ENCODE measurements at places on chromosomes 3 and 15. TPM values are rescaled to one million over a fixed set of nuclear protein-coding genes. Genes with fewer than 3 reads are reported as not detected.

Gene ITIH1
- not detected for total RNA-seq

DNA sequence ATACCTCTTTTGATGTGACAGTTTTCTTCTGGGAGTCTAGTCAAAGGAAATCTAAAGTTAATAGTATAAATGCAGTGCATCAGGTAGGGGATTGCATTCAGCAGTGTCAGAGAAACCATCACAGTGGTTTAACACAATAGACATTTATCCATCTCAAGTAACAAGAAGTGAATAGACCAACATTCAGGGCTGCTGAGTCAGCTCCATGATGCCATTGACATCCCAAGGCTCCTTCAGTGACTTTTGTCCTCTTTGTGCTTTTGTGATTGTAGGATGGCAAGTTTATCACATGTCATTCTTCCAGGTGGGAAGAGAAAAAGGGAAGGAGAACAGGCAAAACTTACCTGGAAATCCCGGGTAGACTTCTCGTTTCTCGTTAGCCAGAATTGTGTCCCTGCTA, 158.3 kb downstream of the TMEM108 start:
- DNase-seq: no peak

DNA sequence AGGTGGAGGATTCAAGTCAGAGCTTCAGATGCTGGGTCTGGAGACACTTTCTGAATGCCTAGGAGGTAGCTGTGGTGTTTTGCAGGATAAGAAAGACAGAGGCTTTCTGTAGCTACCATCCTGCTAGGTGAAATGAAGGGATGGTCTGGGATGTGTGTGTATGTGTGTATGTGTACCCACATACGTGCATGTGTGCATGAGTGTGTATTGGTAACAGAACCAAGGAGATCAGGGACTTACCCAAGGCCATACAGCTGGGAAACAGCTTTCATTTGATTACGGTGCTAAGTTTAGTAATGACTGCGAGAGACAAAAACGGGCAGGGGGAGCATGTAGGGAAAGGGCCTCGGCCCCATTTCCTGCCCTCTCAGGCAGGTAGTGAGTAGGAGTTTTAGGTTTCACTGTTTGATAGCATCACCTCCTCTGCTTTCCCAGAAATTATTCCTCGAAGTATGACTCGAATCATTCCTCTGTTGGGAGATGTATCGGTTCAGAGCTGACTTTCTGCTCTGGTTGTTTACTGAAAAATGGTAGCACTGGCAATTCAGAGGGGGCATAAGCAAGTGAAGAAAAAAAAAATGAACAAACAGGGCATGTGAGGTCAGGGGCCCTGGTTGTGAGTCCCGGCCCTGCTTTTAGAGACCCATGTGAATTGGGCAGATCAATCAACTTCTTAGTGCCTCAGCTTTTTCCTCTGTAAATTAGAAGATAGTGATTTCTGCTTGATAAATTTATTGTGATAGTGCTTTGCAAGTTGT, 130.7 kb downstream of the LPP start:
- DNase-seq: peak; percentile 26

DNA sequence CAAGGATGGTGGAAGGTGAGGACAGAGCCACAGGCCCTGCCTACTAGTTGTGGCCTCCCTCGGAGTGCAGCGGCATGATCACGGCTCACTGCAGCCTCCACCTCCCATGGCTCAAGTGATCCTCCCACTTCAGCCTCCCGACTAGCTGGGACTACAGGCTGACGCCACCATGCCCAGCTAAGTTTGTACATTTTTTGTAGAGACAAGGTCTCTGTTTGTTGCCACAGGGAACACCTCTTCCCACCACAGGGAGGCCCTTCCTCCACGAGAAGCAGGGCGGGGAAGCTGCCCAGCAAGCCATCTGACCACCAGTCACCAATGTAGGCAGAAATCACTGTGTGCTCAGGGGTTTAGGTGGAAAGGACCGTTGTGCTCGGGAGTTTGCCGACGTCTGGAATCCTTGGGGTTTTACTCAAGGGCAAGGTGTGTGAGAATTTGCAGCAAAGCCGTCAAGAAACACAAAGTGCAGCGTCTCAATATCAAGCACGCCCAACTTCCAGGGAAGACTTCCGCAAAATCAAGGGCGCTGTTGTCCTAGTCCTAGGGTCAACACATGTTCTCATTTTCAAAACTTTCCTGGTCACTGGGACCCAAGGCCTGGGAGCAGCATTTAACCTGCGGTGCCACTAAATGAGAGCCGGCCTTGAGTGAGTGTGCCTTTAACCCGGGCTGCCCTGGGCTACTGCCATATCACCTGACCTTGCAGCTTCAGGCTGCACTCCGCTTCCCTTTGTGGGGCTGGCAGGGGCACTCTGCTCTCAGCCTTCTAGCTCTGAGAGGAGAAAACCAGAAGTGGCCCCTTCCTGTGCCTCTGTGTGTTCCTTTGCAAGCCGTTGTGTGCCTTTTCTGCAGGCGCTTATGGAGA, 65.7 kb downstream of the SLC12A8 start:
- no peak for DNase-seq

DNA sequence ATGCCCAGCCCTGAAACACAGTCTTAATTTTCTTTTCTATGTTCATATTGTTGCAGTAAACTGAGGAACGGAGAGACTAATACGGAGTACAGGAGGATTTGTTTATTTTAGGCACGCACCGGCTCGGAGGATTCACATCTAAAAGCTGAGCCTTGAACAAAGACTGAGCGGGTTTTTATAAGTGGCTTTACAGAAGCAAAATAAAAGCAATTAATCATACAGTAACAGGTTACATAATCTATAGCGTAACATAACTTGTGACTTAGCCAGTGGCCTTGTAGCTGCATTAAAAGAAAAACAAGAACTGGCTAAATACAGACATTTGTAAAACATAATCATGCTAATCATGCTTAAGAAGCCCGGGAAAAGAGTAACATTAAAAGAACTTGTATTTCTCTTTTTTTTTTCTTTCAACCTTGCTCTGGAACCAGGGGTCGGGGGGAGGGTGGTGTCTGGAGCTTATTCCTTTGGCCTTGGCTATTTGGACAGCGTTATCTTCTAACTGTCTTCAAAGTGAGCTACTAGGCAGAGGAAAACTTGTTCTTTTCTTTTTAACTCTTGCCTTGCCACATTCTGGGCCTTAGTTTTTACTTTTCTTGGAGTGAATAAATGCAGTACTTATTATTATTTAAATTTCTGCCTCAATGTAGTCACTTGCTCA, 17.5 kb downstream of the NUSAP1 start:
- no peak for DNase-seq

- DNase-seq: no peak
These were observed 312.1 kb downstream of the SOX2 start for GRCh38 chr3:182023843-182024242.

- DNase-seq: peak; percentile 22
These were observed 907 bp downstream of the PLXNA1 start for GRCh38 chr3:126983653-126984390.

Gene HRH1
- total RNA-seq: 0.15 TPM

- DNase-seq: no peak
These were observed 95.1 kb downstream of the LRIG1 start for GRCh38 chr3:66405701-66406091.

Gene RBP2
- not detected for total RNA-seq

- DNase-seq: no peak
These were observed 117.3 kb upstream of the LYSMD4 start for GRCh38 chr15:99850517-99850916.

- DNase-seq: no peak
These were observed 860.4 kb downstream of the ROBO1 start for GRCh38 chr3:78907367-78907766.

DNA sequence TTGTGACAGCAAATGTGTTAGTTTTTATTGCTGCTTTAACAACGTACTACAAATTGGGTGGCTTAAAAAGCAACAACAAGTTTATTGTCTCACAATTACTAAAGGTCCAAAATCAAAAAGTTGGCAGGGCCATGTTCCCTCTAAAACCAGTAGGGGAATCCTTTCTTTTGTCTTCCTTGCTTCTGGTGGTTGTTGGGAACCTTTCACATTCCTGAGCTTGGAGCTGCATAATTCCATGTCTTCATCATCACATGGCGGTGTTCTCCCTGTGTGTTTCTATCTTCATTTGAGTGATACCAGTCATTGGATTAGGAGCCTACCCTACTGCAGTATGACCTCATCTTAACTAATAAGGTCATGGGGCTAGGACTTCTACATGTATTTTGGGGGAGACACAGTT, 7.4 kb downstream of the SPRED1 start:
- DNase-seq: no peak

Gene COMMD4
- total RNA-seq: 79.9 TPM

DNA sequence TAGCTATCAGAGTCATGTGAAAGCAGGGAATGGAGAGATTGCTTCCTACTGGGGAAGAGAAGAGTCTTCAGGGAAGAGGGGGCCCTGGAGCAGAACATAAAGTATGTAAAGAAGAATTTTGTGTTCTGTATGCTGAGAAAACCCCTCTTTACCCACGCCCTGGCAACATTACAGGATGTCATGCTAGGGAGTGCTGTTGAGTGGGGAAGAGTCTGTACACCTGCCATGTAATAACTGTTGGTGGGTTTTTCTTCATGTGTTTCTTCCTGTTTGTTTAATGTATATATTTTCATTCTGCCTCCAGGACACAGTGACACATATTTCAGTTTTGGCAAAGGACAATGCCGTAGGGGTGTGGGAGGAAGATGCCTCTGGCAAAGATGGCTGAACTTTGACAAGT, 122.8 kb upstream of the LPP start:
- no peak for DNase-seq

- no peak for DNase-seq
These were observed 28.7 kb downstream of the TAMM41 start for GRCh38 chr3:11818033-11818432.

DNA sequence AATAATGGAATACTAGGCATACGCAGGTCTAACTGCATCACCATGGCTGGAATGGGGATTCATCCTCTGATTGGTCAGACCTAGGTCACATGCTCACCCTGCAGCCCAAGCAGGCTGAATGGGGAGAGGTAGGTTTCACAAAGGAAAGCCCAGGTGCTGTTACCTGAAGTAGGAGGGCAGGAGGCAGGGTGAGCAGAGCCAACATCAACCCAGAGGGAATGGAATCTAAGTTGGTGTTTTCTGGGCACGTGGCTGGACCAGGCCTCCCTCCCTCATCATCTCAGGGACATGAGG, 6.7 kb upstream of the H1-8 start:
- DNase-seq: no peak

GRCh38 chr15:95550702-95551101, 779.8 kb upstream of the NR2F2 start:
- DNase-seq: no peak

Gene MESP2
- not detected for total RNA-seq

- no peak for DNase-seq
These were observed 251.1 kb downstream of the ULK4 start for GRCh38 chr3:41710646-41711388.

- DNase-seq: no peak
These were observed 146.5 kb downstream of the XXYLT1 start for GRCh38 chr3:195124378-195124992.

GRCh38 chr3:183987000-183987600, 30.6 kb downstream of the ABCC5 start:
- DNase-seq: no peak

DNA sequence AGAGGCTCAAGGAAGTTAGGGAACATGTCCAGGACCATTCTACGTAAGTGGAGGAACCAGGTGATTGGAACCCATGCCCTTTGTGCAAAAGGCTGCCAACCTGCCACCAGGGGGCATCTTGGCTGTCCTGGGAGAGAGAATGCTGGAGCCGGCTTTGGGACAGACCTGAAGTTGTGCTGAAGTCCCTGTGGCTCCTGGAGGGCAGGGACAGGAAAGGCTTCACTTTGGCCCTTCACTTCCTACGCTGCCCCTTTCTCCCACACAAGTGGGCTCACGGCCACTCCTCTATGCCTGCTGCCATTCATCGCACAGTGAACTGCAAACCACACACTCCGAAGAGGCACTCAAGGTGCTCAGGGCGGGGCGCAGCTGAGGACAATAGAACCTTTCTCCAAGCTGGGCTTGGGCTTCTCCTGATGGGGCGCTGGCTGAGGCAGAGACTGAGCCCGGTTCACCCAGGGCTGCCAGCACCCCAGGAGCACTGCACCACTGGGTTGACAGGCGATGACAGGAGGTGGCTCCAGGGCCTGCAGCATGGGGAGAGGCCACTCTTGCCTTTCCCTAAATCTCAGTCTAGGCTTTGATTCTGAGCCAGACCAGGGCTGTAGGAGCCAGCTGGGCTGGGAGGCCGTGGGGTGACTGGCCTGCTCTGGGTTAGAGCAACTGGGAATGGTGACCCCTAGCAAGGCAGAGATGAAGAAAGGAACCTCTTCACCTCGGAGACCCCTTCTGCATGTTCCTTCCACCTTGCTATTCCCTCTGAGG, 8.4 kb downstream of the SHF start:
- peak; percentile 16 for DNase-seq

- DNase-seq: no peak
These were observed 213.3 kb upstream of the THRB start for GRCh38 chr3:24707936-24708335.

Gene ACKR2
- 0.66 TPM for total RNA-seq

GRCh38 chr3:184748219-184749135, 36.6 kb upstream of the MAGEF1 start:
- no peak for DNase-seq

DNA sequence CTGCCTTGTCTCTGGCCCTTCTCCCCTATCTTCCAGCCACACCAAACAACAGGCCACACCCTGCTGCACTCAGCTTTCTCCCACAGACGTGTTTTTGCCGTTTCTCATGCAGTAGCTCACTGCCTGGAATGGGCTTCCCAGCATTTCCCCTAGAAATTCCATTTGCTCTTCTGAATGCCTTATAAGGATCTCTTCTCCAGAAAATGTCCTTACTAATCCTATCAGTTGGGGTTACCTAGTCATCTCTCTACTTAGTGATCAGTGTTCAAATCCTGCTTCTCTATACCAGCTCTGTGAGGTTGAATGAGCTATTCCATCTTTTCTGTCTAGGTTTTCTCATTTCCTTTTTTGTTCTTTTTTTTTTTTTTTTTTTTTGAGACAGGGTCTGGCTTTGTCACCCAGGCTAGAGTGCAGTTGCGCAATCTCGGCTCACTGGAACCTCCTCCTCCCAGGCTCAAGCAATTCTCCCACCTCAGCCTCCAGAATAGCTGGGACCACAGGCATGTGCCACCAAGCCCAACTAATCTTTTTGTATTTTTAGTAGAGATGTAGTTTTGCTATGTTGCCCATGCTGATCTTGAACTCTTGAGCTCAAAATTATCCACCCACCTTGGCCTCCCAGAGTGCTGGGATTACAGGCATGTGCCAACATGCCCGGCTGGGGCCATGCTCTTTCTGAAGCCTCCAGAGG, 98.2 kb upstream of the CHD2 start:
- no peak for DNase-seq

DNA sequence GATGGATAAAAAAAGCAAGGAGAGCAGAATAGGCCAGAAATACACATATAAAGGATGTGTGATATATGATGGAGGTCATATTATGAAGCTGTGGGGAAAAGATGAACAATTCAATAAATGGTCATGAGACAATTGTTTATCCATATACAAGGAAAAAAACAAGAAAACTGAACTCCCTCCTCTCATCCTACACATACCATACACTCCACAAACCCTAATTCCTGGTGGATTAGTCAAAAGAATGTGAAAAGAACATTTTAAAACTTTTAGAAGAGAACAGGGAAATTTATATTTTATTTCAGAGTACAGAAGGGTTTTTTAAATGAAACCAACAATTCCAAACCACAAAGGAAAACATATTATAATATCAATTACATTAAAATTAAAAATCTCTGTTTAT, 34.5 kb upstream of the NR2E3 start:
- DNase-seq: no peak

Gene MYO5A
- 26.2 TPM for total RNA-seq

Data from activated T-helper 1 cell treated with anti-CD3 and anti-CD28 coated beads, Interleukin-12 subunit alpha, Interleukin-12 subunit beta, Interleukin-2, Interleukin-4 antibody, amounts not matched to agents 30 ng/mL and 10 ng/mL and 1 ng/mL, durations not matched to agents 14 hours and 24 hours and 36 hours (primary cell).